ENCODE measurements at places on chromosomes 16 and 17.

GRCh38 chr16:57693550-57693949 is 1.1 kb upstream of the DRC7 start:
- DNase-seq = no peak

DNA sequence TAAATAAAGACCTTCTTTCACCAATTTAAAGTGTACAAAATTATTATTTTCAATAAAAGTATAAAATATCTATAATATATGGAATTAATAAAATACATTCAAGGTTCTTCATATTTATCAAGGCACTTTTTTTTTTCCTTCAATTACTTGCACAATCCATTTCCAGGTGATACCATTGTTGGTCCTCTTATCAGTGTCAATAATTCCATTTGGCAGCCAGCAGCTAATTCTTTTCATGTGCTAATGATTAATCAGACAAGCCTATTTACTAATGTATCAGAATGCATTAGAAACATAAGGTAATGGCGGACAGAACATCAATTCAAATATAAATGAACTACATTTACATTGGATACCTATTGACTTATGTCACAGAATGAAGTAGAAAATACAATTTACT is 622.2 kb downstream of the TOX3 start:
- DNase-seq = no peak

DNA sequence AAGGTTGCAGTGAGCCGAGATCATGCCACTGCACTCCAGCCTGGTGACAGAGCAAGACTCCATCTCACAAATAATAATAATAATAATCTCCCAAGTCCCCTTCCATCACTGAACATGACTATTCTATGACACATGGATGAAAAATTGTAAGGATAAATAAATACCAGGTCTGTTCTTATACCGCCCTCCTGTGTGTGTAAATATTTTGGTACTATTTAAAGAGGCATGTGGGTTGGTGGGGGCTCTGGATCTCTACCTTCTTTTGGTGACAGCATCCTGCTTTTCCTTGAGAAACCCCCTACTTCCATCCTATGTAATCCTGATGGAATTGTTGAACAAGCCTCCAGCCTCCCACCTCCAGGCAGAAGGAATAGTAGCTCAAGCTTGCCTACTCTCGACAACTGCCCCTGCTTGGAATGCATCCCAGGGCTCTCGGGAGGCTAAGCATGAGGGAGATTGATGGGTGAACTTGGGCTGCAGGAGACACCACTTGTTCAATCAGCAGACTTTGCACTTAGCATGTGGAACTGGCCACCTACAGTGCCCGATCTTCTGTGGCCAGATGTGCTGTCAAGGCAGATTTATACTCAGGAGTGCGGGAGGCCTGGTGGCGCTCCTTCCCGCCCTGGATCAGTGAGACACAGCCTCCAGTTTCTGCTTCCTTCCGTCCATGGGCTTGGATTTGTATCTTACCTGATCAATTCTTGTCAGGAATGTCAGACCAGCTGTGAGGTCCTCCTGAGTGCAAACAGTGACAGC is 287.4 kb downstream of the SLC39A11 start:
- no peak for DNase-seq

GRCh38 chr16:89315791-89316581 is 98.5 kb downstream of the ZNF778 start:
- DNase-seq = peak; percentile 38

DNA sequence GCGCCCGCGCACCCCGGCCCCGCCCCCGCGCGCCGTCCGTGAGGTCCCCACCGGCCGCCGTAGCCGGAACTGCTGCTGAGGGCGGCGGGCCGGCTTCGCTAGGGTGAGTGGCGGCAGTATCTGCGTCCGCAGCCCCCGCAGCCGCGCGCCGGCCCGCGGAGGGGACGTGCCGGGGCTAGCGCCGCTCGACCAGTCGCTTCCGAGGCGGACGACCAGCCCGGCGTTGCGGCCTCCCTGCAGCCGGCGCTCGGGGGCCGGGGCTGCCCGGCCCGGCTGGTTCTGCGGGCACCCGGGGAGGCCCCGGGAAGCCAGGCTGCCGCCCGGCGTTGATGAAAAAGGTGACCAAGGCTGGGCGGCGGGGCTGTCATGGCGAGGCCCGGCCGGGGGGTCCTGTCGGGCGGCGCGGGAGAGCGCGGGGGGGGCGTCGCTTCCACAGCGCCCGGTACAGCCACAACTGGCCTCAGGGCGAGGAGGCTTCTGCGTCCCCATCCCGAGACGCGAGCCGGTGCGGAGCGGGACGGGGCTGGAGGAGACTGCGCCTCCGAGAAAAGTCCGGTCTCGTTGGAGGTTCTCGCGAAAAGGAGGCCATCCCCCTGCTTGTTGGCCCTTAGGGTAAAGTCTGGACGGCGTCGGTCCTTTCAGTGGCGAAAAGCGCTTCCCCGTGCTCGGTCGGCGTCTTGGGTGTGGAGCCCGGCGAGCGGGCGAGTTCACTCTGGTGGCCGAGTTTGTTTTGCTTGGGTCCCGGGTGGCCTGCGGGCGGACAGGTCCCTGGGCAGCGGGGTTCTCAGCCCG is at the start of gene CRAMP1:
CRAMP1 (plus strand) TSS at position 41 of the 792 bp plus-strand sequence. CDS start 2,280 bp downstream, outside the sequence.
- no peak for DNase-seq

DNA sequence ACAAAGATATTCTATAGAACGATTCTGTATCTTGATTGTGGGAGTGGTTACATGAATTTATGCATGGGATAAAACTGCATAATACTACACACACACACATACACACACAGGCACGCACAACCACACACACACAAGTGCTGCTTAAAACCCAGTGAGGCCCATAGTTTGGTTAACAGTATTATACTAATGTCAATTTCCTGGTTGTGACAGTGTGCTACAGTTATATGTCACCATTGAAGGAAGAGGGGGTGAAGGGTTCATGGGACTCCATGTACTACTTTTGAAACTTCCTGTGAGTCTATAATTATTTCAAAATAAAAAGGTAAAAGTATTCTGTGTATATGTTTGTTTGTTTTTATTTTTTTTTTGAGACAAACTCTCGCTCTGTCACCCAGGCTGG is 8.1 kb downstream of the ZC3H7A start:
- DNase-seq = no peak

DNA sequence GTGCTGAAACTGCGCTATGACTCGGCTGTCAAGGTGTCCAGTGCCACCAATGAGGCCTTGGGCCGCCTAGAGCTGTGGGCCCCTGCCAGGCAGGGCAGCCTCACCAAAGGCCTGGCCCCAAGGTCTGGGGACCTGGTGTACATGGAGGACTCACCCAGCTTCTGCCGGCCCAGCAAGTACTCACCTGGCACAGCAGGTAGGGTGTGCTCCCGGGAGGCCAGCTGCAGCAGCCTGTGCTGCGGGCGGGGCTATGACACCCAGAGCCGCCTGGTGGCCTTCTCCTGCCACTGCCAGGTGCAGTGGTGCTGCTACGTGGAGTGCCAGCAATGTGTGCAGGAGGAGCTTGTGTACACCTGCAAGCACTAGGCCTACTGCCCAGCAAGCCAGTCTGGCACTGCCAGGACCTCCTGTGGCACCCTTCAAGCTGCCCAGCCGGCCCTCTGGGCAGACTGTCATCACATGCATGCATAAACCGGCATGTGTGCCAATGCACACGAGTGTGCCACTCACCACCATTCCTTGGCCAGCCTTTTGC is 25.0 kb downstream of the WNT9B start:
- DNase-seq = no peak

GRCh38 chr16:11499295-11500089 is 87.2 kb downstream of the LITAF start:
- no peak for DNase-seq

- peak; percentile 2 for DNase-seq
Observed at GRCh38 chr17:55845385-55845784, 94.5 kb downstream of the PCTP start.

GRCh38 chr16:69599731-69600130 is 34.0 kb downstream of the NFAT5 start:
- DNase-seq = no peak

DNA sequence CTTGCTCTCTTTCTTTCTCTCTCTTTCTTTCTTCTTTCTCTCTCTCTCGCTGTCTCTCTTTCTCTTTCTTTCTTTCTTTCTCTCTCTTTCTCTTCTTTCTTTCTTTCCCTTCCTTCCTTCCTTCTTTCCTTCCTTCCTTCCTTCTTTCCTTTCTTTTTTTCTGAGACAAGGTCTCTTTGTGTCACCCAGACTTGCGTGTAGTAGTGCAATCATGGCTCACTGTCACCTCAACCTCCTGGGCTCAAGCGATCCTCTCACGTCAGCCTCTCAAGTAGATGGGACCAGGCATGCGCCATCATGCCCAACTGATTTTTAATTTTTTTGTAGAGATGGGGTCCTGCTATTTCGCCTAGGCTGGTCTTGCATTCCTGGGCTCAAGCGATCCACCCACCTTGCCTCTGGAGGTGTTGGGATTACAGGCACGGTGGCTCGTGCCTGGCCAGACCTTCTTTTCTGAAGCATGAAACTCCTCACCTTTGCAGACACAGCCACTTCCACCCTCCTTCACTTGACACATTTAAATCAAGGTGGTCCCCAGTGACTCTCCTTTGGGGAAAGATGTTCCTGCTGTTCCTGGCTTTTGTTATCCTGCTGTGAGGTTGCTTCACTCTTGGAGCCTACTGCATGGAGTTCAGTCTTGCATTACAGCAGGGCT is 26.8 kb upstream of the NKD1 start:
- DNase-seq = no peak

DNA sequence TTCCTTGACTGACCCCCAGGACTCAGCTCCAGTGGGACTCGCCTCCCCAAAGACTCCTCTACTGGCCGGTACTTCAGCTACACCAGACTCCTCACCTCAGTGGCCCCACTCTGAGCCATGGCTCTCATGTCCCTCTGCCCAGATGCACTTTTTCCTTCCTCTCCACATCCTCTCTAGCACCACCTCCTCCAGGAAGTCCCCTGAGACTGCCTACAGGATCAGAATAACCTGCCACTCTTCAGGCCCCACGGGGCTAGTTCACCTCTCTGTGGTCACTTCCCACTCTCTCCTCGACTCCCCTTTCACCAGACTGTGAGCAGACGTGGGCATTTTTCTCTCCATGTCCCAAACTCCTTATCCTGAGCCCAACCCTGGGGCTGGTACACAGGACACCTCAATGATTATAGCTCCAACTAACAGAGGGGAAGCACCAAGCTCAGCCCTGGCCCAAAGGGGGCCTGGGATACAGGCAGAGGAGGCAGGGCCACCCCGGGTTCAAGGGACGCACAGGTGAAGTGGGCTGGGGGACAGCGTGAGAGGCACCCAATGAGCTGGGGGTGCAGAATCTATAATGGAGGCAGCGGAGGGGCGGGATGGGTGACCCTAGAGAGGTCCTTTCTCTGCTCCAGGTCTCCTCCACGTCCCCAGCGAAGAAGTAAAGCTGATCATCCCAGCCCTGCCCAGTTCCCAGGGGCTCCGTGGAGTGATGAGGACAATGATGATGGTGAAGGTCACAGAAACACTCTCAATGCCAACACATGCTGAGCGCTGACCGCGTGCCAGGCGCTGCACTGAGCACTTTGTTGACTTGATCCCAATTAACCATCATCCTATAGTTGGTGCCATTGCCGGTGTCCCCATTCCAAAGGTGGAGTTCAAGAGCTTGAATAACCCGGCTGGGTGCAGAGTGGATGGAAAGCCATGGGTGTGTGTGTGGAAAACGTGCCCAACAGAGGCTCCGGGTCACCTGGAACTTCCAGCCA is 3.9 kb downstream of the TRPV3 start:
- no peak for DNase-seq

DNA sequence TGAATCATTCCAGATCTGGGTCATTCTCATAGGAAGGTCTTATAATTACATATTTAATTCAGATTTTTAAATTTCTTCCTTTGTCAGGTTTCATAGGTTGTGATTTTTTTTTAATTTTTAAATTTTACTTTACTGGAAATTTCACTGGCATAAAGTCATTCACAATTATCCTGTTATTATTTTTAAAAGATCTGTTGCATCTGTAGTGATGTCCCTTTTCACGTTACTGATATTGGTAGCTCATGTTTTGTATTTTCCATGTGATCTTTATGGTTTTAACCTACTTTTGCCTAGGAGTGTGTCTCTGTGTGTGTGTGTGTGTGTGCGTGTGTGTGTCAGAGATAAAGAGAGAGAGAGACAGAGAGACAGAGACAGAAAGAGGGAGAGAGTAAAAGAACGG is 216.6 kb upstream of the KCNJ16 start:
- no peak for DNase-seq

- DNase-seq = no peak
Observed at GRCh38 chr17:74513987-74514631, 17.2 kb downstream of the CD300LB start.

GRCh38 chr17:33628500-33629346 is 335.6 kb upstream of the ASIC2 start:
- no peak for DNase-seq

DNA sequence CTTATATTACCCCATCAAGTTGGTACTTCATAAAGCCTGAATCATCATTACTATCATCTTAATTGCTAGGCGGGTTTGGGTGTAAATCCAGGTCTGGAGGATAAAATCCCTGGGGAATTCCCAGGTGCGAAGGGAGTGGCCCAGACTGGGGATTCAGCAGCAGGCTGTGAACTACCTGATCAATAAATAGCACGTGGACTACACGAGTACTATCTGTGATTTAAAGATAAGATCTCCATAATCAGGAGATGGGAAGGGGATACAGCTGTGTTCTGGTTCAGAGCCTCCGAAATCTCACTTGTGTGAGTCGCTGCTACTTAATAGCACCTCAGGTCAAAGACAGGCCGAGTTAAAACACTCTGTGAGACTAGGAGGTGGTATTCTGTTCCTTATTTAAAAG is 512.6 kb upstream of the ZFHX3 start:
- DNase-seq = no peak

DNA sequence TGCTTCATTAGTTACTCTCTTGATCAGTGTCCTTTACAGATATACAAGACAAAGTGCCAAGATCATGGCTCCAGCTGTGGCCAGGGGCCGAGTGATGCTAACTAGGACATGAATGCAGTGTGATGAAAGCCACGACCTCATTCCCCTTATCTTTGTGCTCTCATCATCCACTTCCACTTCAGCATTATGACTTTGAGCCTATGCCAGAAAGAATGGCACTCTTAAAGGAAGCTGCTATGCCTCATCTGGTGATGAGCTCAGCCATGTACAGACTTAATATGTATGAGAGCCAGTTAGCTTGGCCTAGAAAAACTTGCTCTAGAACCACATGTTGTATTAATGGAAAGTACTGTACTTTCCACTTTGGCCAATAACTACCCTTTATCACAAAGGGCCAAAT is 179.1 kb downstream of the TOX3 start:
- DNase-seq = no peak

- peak; percentile 24 for DNase-seq
Observed at GRCh38 chr17:42407289-42407836, 15.7 kb downstream of the CAVIN1 start.

GRCh38 chr17:44677136-44677535 is 12.4 kb downstream of the CCDC43 start:
- DNase-seq = no peak
